Progenitor cell of endocrine pancreas (in vitro differentiated cells): ENCODE measurements at places on chromosomes 11 and 22. TPM values are rescaled to one million over a fixed set of nuclear protein-coding genes. Genes with fewer than 3 reads are reported as not detected.

DDX25 gene
- 3.0 and 3.8 TPM in 2 replicates for total RNA-seq

KIAA1671 gene
- 57.1 and 62.1 TPM in 2 replicates for total RNA-seq

MRPL49 gene
- total RNA-seq, result 38.8 and 39.6 TPM in 2 replicates

NCAM1 gene
- 17.8 and 27.3 TPM in 2 replicates for total RNA-seq
